ENCODE measurements at places on chromosomes 12 and 14.

- DNase-seq = no peak
These were observed 1.7 kb downstream of the SPTSSA start for GRCh38 chr14:34460295-34460694.

DNA sequence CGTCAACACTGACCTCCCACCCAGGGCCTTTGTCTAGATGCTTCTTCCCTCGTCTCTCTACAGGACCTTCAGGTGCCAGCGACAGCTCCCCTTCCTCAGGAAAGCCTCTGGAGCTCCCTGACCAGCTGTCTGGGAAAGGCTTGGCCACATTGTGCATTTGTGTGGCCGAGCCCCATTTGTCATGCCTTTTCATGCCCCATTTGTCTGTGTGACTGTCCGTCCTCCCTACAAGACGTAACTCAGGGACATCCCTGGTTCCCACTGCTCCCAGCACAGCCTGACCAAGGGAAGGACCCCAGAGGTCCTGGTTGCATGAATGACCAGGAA, 23.8 kb downstream of the ZFYVE21 start:
- no peak for DNase-seq

GRCh38 chr12:97995559-97995958, 519.8 kb upstream of the TMPO start:
- DNase-seq = no peak

DNA sequence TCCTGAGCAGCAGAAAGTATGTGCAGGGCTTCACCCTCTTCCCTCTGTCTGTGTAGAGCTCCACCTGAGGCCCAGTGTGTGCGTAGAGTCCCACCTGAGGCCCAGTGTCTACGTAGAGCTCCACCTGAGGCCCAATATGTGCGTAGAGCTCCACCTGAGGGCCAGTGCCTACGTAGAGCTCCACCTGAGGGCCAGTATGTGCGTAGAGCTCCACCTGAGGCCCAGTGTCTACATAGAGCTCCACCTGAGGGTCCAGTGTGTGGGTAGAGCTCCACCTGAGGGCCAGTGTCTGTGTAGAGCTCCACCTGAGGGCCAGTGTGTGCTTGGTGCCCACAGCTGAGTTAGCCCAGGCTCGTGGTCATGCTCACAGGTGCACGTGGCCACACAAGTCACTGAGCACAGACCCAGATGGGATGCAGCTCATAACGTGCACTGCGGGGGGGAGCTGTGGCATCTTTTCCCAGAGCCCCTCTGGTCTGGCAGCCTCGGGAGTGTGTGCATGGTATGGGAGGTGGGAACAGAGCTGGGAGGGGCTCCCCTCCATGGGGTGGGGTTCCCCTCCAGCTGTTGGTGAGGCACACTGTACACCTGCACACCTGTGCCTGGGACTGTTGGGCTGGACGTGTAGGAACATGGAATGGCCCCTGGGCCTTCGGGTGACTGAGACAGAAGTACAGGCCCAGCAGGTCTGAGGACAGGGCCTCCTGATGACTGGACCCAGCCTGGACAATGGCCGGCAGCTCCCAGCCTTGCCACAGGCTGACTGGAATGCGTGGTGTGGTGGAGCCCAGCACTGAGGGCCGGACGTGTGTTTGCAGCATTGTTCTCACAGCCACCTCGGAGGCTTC, 20.1 kb downstream of the PACS2 start:
- no peak for DNase-seq

GRCh38 chr12:32574585-32574984, 104.5 kb upstream of the DNM1L start:
- DNase-seq = no peak

GRCh38 chr12:68580911-68581310, 29.8 kb upstream of the RAP1B start:
- no peak for DNase-seq

DNA sequence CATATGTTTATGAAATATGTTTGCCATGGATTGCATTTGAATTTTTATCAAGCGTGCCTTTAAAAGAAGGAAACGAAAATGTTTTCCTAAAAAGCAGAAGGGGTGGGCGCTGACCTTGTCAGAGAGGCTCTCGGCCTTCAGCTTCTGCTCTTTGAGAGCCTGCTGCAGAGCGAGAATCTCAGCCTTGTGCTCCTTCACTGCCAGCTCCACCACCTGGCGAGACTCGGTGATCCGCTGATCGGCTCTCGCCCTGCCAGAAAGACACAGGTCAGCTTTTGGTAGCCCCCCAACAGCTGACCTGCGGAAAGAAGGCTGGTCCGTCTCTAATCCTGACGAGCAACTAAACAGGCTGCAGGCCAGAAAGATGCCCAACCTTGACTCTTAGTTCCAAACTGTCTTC, 62.4 kb downstream of the PRKAB1 start:
- DNase-seq = no peak

DNA sequence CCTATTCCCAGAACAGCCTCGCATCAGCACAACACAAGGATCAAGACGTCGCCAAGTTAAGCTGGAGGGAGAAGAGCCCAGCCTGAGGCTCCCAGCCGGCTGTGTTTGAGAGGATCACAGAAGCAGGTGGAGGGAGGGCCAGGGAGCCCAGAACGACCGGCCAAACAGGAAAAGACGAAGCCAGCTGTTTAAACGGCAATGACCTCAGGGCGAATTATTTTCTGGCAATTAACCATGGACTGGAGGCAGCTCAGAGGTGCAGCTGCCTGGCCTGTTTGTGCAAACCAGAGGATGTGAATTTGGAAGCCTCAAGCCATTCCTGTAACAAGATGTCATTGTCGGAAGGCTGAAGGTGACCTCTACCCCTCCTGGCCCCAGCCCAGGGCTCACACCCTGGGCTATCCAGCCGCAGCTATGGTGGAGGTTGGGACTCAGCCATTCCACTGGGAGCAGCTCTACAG, 175.8 kb upstream of the PRMT8 start:
- DNase-seq = no peak

DNA sequence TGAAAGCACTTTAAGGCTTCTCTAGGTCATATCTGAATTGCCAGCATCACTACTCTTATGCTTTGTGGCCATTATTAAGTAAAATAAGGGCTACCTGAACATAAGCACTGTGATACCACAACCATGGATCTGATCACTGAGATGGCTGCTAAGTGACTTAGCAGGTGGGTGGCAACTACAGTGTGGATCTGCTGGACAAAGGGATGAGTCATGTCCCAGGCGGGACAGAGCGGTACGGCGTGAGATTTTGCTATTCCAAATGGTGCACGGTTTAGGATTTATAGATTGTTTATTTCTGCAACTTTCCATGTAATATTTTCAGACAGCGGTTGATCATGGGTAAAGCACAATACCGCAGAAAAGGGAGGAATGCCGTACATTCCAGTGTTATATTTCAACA, 39.4 kb downstream of the MLXIP start:
- no peak for DNase-seq

- no peak for DNase-seq
These were observed 9.0 kb downstream of the PITPNM2 start for GRCh38 chr12:123141615-123142517.

GRCh38 chr12:131112700-131113290, 159.1 kb downstream of the ADGRD1 start:
- no peak for DNase-seq

GRCh38 chr12:80491166-80491565, 47.1 kb downstream of the PTPRQ start:
- no peak for DNase-seq

- DNase-seq = no peak
These were observed 75.5 kb downstream of the ACADS start for GRCh38 chr12:120801146-120801545.

DNA sequence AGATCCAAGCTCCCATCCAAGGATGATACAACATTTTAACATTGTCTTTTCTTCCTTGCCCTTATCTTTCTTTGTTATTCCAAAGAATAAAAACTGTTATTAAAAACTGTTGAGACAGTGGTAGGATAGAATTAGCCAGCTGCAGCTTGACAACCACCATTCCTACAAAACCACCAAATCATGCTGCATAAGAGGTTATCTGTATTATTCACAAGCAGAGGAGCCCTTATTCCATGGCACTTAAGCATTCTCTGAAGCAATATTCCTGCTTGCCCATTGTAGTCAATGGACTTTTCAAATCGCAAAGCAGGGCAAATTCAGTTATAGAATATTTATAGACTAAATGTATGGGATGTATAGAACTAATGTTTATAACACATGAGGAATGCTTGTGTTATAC, 3.4 kb downstream of the ABCD2 start:
- DNase-seq = no peak
